ENCODE measurements at places on chromosomes 12 and 14. TPM values are rescaled to one million over a fixed set of nuclear protein-coding genes. Genes with fewer than 3 reads are reported as not detected.

GRCh38 chr14:69291891-69292561 lies 32.1 kb downstream of the GALNT16 start:
- DNase-seq = no peak

The RD3L gene
- total RNA-seq = not detected

DNA sequence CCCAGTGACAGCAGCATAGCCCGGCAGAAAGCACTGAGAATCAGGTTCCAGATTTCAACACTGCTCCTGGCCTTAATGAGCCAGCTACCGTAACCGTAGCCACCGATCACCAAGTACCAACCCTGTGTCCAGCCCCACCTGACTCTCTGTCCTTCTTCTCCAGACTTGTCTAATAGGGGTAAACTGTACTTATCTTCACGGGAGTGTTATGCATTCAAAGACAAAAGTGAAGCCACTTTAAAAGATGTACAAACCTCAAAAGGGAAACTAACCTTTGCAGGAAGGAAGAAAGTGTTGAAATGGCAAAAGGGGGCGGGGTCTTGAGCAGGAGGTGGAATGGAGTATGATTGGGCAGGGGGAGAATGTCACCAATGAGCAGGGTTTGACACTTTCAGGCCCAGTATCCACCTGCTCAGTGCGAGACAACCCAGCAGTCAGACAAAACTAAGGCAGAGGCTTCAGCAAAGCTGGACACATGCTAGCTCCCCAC lies 226.1 kb downstream of the CHST11 start:
- DNase-seq = peak; percentile 74

The SIRT4 gene
- not detected for total RNA-seq

DNA sequence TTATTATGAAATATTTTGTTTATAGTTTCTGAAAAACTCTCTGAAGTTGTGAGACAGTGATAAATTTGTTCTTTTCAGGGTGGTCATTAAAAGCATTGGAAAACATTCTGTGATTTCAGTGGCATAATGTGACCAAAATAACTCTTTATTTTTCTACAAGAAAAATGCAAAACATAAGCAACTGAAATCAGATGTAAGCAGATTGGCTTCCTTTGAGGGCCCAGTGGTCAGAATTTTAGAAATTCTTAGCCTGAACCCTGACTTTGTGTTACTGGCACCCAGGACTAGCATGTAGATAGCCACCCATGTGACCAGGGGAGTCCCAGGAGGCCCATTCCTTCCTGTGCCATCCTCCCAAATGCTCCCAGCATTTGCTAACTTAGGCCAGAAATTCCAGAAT lies 145.6 kb upstream of the SLC38A2 start:
- no peak for DNase-seq

The C3AR1 gene
- total RNA-seq = 2.8 TPM

The NRL gene
- total RNA-seq = 3.8 TPM

- DNase-seq = no peak
These were observed 168.1 kb upstream of the PARP11 start for GRCh38 chr12:4041187-4041885.

DNA sequence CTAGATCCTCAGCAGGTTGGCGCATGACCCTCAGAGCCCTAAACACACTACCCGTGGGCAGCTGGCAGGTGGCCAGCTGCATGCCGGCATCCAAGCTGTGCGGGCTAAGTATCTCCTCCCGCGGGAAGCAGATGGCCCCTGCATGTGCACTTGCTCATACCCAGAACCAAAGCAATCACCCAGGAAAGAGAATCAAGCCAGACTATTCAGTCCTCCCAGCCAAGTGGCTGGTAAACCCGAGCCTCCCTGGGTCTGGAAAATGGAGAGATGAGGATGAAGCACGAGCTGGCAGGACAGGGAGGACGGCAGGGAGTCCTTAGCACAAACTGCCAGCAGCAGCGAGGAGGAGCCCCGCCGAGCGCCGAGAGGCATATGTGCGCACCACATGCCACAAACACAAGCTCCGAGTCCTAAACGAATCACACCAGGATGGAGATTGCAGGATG lies 139.7 kb downstream of the RIMBP2 start:
- DNase-seq = no peak

GRCh38 chr12:28539691-28540323 lies 349.6 kb downstream of the CCDC91 start:
- no peak for DNase-seq

GRCh38 chr12:89597770-89598169 lies 71.9 kb upstream of the POC1B start:
- no peak for DNase-seq

The RFX4 gene
- total RNA-seq = not detected

GRCh38 chr12:24906141-24906540 lies 42.8 kb downstream of the BCAT1 start:
- DNase-seq = no peak

The PPM1H gene
- not detected for total RNA-seq

DNA sequence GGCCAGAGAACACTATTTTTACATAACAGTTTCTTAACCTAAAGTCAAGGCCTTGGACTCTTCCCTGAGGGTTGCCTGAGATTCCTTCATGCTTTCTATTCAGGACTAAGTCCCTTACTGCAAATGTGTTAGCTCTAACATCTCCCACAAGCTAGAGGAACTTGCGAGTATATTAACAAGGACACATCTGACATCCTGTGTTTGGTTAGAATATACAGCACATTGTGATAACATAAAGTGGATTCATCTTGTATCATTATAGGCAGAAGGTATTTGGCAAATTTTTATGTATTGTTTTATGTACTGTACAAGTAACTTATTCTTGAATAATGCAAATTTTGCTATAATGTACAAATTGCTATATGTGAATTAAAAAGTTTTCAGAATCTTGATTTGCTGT lies 45.5 kb downstream of the SH2B3 start:
- no peak for DNase-seq

GRCh38 chr12:52372216-52373154 lies 5.2 kb upstream of the KRT85 start:
- DNase-seq = peak; percentile 68

GRCh38 chr14:104399432-104400155 lies 180.0 kb upstream of the C14orf180 start:
- no peak for DNase-seq

GRCh38 chr14:68576496-68577244 lies 216.2 kb downstream of the ZFP36L1 start:
- no peak for DNase-seq

The KRR1 gene
- total RNA-seq = 158 TPM

DNA sequence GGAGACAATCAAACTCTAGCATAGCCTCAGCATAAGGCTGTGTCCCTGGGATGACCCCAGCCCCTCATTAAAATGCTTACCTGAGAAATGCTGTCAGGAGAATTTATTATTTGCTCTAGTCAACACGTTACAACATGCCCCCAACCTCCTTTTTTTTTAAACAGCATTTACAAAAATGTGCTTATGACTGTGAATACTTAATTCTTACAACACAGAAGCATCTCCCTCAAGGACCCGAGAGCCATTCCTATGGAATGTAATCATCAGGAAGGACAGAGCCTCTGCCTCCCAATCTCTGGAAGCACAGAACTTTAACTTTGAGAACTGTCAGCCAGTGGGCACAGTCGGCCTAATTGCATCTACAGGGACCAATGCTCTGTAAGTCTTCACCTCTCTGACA lies 136.6 kb upstream of the OVCH1 start:
- DNase-seq = no peak

GRCh38 chr12:87822923-87823322 lies 206.3 kb downstream of the C12orf50 start:
- no peak for DNase-seq

DNA sequence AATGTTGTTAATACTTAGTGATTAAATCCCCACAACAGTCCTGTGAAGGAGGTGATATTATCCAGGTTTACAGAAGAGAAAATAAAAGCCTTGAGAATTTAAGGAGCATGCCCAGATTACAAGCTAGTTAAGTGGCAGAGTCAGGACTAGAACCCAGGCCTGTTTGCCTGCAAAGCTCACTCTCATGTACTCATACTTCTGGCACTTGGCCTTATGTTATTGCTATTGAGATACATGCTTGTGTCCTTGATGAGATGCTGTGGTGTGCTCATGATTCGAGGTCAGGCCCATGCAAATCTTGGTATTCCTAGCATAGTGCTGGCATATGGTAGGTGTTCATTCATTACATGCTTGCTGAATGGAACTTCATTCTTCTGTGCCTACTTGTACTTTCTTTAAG lies 7.6 kb upstream of the EID3 start:
- no peak for DNase-seq

DNA sequence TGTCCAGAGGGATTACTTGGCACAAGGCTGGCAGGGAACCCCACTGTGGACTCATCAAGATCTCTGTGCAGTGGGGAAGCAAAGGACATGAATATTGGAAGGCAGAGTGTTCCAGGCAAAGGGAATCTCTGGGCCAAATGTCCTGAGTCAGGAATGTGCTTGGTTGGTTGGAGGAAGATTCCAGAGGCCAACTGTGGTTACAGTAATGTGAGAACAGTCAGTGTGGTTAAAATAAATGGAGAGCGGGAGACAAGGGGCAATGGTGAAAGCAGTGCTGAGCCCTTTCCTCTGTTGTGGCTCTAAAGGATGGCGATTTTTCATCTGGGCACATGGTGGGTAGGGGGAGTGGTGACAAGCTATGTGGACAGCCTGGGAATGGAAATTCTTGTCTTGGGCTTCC lies 948.2 kb downstream of the BCL11B start:
- no peak for DNase-seq

DNA sequence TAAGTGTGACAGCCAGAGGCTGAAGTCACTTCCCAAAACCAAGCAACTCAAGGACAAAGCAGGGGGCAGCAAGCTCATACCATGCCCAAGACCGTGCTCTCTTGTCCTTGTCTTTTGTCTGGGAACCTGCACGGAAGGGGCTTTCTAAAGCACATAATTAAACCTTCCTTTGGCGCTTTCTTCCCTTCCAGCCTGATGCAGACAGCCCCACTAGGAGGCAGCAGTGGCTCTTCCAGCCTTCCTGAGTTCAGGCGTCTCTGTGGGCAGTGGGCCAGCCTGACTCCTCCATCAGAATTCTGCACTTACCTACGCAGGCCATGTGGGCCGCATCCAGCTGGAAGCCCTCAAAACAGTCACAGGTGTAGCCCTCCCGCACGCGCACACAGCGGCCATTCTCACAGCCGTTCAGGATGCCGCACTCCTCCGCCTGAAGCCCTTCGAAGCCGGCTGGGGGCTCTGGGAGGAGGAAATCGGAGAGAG lies 7.6 kb downstream of the ISCA2 start:
- DNase-seq = no peak

The KRT78 gene
- not detected for total RNA-seq

DNA sequence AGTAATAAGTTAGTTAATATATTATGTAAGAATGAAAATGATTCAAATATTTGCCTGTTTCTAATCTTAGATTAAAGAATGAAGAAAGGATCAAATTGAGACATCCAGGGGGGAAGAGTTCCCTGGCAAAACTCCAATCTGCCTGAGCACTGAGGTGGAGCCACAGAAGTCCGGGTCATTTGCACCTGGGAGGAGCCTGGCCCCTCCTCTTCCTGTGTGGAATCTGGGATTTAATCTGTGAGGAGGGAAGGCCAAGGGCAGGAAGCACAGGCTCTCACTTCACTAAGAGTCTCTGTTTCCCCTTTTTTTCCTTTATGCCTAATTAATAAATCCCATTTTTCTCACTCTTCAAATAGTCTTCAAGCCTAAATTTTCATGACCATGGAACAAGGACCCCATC lies 599.5 kb downstream of the FLRT2 start:
- no peak for DNase-seq

DNA sequence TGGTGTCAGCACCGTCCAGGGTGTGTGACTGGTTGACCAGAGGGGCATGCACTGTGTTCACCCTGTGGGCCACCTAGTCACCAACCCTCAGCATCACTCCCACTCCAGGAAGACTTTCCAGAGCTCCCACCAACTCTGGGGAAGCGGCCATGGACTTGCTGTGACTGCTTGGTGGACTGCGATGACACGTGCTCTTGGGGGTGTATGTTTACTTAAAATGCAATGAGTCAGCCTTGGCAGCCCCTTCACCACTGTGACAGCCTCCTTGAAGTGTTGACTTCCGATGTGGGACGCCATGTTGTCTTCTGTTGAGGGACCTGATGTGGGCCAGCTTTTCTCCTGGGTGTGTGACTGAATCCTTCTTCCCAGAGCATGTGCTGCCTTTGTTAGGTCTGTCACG lies 151.1 kb upstream of the RTL1 start:
- no peak for DNase-seq

The PTPN21 gene
- not detected for total RNA-seq

DNA sequence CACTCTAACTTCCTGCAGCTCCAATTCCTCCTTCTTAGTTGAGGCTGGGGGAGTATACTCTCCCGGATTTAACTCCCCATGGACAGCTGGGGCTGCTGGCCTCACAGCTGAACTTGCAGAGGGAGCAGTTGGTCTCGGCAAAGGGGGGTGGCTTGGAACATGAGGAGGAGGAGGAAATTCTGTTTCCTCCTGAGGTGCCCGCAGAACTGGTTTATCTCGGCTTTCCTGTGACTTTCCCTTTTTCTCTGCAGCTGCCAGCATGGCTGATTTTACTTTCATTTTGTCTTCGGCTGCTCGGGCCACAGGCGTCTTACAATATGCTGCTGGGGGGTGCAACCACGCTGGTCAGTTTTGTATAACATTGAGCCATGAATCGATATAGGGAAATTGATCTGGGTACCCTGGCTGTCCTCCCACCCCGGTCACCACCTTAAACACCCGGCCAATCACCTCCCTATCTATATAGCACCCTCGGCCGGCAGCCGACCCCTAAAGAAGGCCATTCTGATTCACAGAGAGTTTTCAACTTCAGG lies 1317.6 kb downstream of the TMEM121 start:
- DNase-seq = no peak

DNA sequence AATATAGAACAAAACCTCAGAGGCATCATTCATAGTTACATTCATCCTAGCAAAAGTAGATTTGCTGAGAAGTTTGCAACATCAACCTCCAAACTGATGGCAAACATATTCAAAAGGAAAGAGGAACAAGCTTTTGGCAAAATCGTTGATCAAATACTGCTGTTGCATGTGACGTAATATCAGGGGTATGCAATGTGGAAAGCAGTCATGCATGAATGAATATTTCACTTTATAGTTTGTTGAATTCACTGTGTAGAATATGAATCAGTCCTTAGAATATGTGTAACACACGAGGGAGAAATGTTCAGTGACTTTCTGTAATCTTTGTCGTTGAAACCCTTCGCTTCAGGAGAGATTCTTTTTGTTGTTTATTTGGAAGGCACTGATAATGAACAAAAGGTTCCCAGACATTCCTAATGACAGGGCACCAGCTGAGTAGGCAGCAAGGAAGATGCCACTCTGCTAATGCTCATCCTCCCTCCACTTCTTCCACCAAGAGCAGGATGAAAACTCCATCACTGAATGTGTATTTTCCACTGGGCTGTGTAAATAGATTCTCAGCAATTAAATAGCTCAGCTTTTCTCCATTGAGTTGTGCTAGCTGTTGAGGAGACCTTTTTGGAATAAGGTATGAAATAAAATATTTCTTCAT lies 126.1 kb downstream of the PELI2 start:
- DNase-seq = no peak

DNA sequence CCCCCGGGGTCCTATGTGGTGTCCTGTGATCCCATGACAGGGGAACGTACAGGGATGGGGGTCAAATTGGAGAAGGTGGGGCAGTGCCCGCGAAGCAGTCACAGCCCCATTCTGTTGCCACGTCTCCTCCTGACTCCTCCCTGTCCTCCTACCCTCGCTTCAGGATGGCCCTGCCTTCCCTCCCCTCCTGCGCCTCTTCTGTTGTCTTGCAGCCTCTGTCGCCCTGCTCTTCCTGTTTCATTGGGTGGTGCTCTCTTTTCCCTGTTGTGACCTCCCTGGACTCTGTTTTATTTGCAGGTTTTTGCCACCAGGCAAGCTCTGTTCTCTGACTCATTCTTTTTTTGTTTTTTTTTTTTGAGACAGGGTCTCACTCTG lies 18.7 kb downstream of the CABP1 start:
- DNase-seq = no peak

GRCh38 chr12:107318806-107319532 lies 225.6 kb upstream of the CRY1 start:
- DNase-seq = peak; percentile 46

The TRPV4 gene
- not detected for total RNA-seq

The EPS8 gene
- 1.7 TPM for total RNA-seq
